Cortex of kidney (tissue), 1 donor: ENCODE measurements at places on chromosomes 2 and 18.

- no peak for DNase-seq
Observed at GRCh38 chr2:151976945-151977353, 121.9 kb downstream of the CACNB4 start.

DNA sequence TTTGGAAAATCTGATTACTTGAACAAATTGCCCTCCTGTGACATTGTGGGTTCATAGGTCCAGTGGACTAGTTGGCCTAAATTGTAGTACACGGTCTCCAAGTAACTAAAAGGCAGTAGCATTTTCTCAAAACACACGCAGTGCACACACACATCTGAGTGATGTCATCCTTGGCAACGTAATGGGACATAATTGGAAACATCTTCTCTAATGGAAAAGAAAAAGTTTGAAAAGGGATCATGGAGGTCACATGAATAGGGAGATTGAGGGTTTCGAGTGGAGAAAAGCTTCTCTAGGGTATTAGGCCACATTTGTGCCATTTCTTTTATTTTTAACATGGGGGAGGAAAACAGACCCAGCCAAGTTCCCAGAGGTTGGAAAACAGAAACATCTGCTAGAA lies 93.3 kb downstream of the MAP4K4 start:
- DNase-seq: no peak

- no peak for DNase-seq
Observed at GRCh38 chr2:14530506-14530905, 102.0 kb upstream of the LRATD1 start.

- no peak for DNase-seq
Observed at GRCh38 chr2:110872521-110872920, 140.1 kb downstream of the ACOXL start.

DNA sequence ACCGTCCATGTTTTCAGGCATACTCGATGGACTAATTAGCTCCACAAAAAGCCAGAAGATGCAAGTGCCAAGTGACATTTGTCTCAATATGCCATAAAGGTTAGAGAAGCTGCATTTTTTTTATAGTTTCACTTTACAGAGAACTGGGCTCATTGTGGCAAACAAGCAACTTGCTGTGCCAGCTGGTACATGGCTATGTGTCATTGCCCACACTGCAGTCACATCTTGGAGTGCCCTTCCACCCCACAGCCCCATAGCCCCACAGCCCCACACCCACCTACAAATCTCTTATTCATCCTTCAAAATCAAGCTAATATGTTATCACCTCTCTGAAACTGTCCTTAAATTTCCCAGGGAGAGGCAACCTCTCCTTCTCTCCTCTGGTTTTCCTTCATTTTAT lies 451.9 kb downstream of the ARHGAP15 start:
- no peak for DNase-seq

DNA sequence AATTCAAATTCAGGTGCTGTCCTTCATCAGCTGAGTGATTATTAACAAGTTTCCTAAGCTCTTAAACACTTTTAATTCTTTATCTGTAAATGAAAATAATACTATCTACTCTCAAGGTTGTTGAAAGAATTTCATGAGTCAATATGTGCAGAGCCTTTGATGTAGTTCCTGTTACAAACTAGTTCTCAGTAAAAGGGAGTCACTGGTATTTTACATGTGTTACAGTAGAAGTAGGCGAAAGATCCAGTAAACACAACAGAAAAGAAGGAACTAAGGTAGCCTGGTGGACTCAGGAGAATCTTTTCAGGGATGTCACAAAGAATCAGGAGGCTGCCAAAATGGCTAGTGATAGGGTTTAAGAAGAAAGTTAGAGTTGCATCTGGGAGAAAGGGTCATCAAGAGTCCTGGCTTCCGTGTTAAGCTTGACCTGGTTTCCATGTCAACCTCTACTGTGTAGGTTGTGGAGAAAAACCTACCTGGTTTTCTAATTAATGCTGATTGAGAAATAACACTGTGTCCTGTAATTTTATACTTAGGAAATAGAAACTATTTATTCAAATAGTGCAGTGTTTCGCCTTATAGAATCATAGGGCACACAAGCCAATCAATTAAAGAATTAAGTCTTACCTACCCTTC lies 58.3 kb upstream of the TRIB2 start:
- no peak for DNase-seq

DNA sequence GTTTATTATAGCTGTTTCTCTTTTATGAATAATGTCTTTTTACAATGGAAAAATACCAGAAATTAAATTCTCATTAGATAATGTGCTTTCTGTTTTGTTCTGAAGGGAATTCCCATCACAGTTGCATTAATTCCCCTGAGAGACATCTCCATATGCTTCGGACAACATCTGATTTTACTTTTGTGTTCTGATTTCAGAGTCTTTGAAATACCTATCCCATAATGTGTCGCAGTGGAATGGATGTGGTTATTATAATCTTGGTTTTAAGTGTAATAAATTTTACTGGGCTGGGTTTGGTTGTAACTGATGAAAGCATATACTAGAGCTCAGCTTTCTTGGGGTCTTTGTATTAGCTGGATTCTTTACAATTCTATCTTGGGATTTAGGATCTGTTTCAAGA lies 12.5 kb downstream of the SPTBN1 start:
- DNase-seq: no peak

DNA sequence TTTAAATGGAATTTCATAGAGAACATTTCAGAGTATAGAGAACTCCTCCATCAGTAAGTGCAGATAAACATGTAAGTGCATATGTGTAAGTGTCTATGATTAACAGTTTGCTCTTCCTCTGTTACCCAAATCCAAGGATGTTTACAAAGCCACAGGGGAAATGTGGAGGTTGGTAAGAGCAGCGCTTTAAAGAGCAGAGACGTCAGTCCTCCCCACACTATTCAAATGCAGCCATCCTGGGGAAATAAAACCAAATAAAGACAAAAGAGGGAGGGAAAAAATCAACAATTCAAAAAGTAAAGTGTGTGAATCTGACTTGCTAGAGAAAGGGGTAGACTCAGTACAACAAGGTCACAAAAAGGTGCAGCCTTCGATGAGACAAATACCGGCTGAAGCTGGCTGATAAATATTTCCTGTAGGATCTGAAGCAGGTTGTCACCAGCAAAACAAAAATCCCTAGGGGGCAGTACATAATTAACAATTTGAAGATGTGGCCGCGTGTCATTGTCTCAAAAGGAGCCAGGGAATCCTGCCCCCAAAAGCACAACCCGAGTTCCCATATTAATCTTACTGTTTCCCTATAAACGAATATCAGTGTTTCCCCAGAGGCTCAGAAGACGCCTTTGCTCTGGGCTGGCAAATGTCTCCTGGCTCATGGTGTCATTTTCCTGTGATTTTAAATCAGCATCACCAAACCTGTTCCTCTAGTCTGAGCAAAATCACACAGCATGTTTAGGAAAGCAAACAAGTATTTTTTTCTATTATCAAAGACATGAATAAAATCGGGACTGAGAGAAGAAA lies 216.5 kb downstream of the CDCA7 start:
- DNase-seq: no peak

DNA sequence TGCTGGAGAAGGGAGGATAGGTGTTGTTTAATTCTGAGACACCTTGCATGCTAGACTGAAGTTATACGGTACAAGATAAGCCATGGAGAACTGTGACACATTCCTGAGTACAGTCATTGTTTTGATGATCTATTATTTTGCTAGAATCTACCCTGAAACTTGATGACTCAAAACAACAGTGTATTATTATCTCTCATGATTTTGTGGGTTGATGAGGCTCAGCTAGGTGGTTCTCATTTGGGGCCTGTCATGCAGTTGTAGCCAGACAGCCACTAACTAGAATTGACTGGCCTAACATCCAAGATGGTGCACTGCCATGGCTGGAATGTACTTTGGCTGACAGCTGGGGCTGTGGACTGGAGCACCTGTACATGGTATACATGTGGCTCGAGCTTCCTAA lies 5.4 kb upstream of the IL1R1 start:
- no peak for DNase-seq

DNA sequence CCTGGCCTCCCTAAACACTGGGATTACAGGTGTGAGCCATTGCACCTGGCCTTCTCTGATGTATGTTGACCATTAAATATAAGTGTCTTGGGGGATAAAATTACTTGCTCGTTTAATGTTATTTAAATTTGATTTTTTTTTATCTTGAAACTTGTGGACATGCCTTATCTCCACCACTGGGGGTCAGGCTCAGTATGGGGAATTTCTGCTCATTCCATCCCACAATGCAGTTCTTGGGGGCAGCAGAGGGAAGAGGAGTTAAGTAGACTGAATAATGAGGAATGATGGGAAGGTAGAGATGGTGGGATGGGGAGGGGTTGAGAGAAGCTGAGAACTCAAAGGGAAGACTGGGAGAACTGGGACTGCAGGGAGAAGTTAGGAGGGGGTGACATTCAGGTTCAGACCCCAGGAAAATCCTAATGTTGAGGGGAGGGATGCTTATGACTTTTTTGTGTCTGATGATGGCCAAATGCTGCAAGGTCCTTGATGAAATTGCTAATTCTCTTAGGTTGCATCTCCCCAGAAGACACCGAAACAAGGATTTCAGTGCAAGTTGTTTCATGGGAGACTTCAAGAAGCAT lies 174.2 kb downstream of the MIB1 start:
- DNase-seq: no peak

DNA sequence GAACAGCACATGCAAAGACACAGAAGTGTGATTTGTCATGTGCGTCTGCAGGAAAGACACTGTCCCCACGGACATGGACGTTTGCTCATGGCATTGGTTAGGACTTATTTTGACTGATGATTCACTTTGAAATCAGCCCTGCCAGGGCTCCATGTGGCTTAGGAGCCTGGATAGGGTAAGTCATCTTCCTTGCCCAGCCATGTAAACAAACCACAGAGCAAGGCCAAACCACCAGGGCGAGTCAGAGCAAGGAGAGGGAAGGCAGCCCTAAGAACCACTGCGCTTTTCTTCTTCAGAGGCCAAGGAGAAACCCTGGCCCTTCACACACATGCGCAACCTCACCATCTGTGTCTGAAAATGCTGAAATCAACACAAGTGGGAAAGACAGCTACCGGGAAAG lies 88.8 kb downstream of the GFPT1 start:
- DNase-seq: no peak

DNA sequence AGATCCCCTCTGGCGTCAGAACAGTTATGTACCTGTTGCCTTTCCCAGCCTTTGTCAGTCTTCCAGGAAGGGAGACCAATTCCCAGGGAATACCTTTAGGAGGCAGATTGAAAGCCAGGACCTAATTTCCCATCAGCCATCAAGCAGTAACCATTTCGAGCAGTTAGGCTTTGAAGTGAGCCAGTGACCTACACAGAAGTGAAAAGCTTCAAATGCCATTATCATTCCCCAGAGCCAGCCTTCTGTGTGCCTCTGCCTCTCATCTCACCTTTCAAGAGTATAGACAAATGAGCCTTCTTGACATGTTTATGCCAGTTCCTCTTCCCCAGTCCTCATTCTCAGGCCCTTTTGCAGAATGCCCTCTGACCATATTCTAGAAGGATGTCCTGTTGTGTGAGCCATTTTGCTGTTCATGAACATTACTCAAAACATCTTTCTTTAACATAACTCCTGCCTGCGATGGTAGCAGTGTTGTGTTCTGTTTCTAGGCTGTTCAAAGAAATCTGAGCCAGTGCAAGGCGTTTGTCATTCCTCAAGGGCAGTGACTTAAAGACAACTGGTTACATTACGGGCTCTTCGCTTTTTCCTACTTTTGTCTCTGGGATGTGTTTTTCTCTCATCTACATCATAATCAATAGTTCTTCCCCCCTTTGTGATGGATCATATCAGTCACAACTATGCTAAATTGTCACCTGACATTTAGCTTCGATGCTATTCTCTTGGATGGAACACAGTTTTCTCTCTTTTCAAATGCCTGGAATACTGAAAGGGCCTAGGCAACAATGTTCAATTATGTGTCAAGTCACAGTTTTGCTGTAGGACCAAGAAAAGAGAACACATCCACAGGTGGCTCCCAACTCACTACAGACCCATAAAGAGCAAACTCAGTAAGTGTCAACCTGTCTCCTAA lies 138.6 kb downstream of the ALK start:
- no peak for DNase-seq

GRCh38 chr2:30871980-30872789 lies 64.9 kb upstream of the CAPN13 start:
- DNase-seq: no peak

DNA sequence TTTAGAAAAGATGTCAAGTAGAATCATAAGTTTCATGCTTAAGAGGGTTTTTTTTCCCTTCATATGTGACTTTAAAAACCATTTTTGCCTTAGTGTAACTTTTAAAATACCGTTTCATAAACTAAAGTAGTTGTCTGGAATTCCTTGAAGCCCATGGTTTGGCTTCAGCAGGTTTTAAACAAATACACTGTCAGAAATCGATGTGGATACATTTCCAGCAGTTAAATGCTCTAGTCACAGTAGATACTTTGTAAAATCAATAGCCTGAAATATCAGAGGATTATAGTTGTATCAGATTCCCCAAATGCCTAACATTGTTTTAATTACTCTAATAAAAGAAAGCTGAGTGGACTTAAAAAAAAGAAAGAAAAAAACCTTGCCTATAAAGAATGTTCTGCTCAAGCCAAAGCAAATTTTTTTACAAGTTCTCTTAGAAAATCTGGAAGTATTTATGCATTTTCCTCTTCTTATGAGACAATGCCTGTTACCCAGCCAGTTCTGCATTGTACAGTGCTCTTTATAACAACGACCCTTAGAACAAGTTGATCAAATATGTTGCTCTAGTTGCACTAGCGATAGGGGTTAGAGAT lies 260.5 kb downstream of the LTBP1 start:
- DNase-seq: no peak

DNA sequence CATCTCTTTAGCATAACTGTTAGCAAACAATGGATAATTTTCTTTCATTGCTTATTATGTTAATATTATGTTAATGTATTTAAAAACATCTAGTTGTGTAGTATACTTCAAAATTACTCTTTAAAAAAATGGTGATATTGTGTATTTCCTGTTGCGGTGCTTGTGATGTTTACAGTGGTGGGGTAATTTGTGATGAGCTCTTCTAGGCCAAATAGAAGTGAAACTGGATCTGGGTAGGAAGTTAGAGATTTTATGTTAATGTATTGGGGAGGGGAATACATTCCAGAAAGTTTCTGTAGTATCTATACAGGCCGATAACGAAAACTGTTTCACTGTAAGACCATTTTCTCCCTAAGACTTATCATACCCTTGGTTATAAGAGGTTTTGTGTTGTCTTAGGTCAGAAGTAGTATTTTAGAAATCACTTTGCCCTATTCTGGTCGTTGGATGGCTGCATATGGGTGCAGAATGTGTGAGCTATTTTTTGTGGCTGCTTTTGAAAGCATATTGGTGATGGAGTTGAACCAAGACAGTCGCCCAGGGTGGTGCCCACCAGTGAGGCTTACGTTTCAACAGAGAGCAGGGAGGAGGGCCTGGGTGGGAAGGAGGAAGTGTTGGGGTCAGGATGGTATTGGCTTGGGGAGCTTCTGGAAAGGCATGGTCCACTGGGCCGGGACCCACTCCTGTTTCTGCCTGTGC lies 5.8 kb downstream of the TSHZ1 start:
- no peak for DNase-seq

DNA sequence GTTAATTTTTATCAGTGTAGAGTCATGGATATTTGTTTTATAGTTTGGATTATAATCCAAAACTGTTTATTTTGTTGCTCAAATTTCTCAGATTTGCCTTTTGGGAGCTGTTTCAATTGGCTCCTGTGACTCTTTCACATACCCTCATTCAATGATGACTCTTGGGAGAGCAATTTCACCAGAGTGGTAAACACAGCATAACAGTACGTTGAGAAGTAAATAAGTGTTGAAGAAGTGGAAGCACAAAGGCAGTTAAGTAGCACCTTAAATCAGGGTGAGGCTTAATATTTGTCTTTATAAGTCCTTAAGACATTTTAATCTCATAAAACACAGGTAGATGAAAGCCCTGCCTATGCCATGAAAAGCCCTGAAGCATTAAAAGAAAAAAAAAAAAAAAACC lies 17.1 kb upstream of the SLC39A10 start:
- DNase-seq: no peak

- DNase-seq: no peak
Observed at GRCh38 chr2:219298759-219299371, 10.3 kb downstream of the PTPRN start.
